ENCODE measurements at places on chromosomes 16 and 17. TPM values are rescaled to one million over a fixed set of nuclear protein-coding genes. Genes with fewer than 3 reads are reported as not detected.
A peak's percentile ranks its signal among the peaks of the same experiment; 100 is the strongest.

ARMC7 gene
- 13.3 TPM for total RNA-seq

DNA sequence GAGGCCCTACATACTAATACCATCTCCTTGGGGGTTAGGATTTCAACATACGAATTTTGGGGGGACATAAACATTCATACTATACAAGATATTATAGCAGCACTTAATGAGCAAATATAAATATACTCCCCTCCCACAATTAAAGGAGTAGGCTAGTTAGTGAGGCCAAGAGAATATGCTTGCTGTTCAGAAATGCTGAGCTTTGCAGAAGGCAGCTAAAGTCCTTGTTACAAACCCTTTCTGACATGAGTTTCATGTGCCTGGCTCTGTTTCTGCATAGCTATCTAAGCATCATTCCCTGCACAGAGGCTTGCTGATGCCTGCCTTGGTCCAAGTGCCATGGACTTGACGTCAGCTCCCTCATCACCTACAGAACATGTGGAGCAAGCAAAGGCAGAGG, 73.5 kb downstream of the GP2 start:
- no peak for DNase-seq
- no peak overlapping the region for H3K4me3 ChIP-seq
- H3K4me1 ChIP-seq = no peaks in the 10 kb centered on the region
- no peak overlapping the region for H3K27ac ChIP-seq

- H3K36me3 ChIP-seq = peaks cover 9% of the 10 kb centered on the region
- peaks cover 40% of the 10 kb centered on the region for H3K4me1 ChIP-seq
- peak overlapping the region; percentile 93 for H3K27ac ChIP-seq
- DNase-seq = peak; percentile 67
Measured at GRCh38 chr17:65055708-65056638, 567 bp downstream of the GNA13 start.

GRCh38 chr16:80047842-80048241, 447.3 kb upstream of the MAF start:
- H3K4me1 ChIP-seq = no peaks in the 10 kb centered on the region
- no peak overlapping the region for H3K4me3 ChIP-seq
- no peaks in the 10 kb centered on the region for H3K36me3 ChIP-seq
- no peak overlapping the region for H3K27ac ChIP-seq

- no peaks in the 10 kb centered on the region for H3K27me3 ChIP-seq
- no peak for DNase-seq
- H3K4me3 ChIP-seq = peak overlapping the region; percentile 87
- H3K36me3 ChIP-seq = peaks cover 10% of the 10 kb centered on the region
Measured at GRCh38 chr16:14284930-14285512, 213.9 kb downstream of the MRTFB start.

DYNC1LI2 gene
- total RNA-seq = 101 TPM

Data from natural killer cell treated with Interleukin-12 subunit alpha and Interleukin-12 subunit beta and Interleukin-15 and Interleukin-18, amount 100 ng/mL, for 72 hours (primary cell).